ENCODE measurements at places on chromosomes 5 and 9.

- DNase-seq: no peak
These were observed 40.0 kb upstream of the SMC5 start for GRCh38 chr9:70218767-70219166.

DNA sequence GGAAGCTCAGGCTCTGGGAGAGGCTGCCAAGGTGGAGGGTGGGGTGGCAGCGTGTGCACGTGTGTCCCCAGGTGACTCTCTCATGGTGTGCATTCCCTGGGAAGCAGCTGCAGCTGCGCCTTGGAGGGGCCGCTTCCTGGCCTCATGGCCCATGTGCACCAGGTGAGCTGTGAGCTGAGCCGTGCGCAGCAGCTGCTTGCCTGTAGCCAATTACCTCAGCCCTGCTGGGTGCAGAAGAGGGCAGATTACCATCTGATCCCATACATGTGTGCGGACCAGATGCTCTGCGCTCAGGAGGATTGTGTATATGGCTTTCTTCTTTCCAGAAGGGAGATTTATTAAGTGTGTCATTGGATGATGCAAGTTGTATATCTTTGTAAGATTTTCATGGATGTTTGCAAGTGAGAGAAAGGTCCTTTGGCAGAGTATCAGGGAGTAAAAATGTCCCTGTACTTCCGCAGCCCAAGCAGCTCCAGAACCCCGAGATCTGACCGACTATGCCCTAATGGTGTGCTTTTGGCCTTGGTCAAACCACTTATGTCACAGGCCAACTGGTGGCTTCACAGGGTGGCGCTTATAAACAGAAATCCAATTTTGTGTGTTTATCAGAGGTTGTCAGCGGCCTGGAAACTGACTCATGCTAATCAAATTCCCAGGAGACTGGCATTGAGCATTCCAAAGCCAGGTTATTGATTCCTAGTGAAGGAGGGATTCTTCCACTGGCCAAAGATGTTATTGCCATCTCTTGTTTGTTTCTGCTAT is 229.3 kb downstream of the GOLPH3 start:
- peak; percentile 73 for DNase-seq

- no peak for DNase-seq
These were observed 1.8 kb downstream of the ARRDC1 start for GRCh38 chr9:137607141-137607857.

- no peak for DNase-seq
These were observed 50.2 kb upstream of the DNAH5 start for GRCh38 chr5:13994621-13995253.

- DNase-seq: no peak
These were observed 16.6 kb upstream of the S1PR3 start for GRCh38 chr9:88974641-88975040.

Data from DMS 273 treated with DMSO at 0.1 percent for 48 hours (cell line).